Effector memory CD8-positive, alpha-beta T cell (primary cell): ENCODE measurements at places on chromosomes 11 and 22.

DNA sequence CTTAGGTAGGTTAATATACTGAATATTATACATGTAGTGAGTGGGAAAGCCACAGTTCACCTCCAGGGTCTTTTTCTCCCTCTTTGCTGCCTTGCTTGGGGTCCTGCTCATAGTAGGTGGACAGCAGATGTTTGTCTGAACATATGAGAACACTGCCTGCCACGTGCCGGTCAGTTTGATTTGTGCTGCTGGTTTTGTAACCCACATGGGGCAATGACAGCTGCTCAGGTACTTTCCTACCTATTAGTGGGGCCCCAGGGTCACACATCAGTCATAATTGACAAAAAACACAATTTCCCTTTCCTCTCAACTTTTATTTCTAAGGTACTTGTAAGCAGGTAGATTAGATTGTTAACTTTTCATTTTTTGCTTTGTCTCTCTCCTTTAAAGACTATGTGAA is 43.8 kb downstream of the BMAL1 start:
- no peak for DNase-seq

- no peak for DNase-seq
These were observed 35.5 kb downstream of the ACO2 start for GRCh38 chr22:41504397-41504796.

DNA sequence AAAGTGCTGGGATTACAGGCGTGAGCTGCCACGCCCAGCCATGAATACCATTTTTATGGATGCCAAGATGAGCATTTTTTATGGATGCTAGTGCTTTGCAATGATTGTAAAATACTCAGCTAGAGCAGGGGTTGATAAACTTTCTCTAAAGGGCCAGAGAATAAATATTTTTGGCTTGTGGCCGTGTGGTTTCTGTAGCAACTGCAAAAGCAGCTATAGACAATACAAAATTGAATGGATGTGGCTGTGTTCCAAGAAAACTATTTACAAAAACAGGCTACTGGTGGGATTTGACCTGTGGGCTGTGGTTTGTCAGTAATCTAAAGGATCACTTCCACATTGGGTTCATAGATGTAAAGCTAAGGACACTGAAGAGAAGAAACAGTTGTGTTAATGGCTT is 56.0 kb downstream of the COMMD9 start:
- no peak for DNase-seq

GRCh38 chr22:21834869-21835268 is 32.6 kb downstream of the MAPK1 start:
- DNase-seq, result no peak

DNA sequence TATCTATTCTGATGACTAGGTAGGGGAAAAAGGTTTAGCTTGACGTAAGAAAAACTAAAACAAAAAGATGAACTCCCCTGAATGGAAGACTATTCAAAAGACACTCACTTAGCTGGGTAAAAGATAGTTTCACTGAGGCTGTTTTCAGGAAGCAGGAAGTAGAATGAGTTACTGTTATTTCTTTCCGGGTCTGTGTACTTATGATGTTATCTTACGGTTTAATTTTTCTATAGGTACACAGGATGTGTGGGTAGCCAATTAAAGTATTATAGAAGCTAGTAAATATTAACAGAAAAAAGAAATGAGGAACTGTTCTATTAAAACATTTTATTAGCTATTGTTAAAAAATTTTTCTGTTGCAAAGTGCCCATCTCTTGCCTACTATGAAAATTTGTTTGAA is 45.8 kb upstream of the MMP7 start:
- DNase-seq, result no peak

DNA sequence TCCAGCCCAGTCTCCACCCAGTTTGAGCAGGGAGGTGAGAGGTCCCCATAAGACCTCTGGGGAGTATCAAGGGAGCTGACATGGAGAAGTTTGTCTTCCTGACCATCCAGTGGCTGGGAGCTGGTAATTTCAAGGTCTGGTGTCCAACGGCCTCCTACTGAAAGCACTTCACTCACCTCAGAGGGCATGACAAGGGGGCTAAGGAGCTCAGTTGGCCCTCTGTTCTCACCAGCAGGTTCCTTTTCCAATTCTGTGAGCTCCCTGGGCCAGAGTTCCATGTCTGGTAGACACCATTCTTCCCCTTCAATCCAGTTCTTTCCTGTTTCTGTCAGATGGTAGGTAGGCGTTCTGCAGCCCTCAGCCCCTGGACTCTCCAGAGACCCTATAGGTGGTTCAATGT is 3.1 kb downstream of the SELENOH start:
- no peak for DNase-seq

DNA sequence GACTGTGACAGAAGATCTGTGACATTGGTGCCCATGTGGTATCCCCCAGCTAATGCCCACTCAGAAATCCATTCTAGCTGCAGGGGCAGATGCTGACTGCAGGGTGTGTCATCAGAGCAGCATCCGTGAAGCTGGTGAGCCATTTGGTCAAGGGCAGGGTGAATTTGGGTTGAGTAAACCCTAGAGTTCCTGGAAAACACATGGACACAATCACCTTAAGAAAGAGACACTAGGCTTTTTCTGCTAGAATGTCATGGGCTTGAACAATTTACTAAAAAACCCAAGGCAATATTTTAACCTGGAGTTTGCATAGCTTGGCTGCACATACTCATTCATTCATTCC is 100.0 kb downstream of the ADAMTS15 start:
- DNase-seq, result no peak

- DNase-seq, result no peak
These were observed 15.2 kb downstream of the PHLDB1 start for GRCh38 chr11:118622376-118623268.

GRCh38 chr22:36901411-36902142 is 11.9 kb upstream of the CSF2RB start:
- no peak for DNase-seq

DNA sequence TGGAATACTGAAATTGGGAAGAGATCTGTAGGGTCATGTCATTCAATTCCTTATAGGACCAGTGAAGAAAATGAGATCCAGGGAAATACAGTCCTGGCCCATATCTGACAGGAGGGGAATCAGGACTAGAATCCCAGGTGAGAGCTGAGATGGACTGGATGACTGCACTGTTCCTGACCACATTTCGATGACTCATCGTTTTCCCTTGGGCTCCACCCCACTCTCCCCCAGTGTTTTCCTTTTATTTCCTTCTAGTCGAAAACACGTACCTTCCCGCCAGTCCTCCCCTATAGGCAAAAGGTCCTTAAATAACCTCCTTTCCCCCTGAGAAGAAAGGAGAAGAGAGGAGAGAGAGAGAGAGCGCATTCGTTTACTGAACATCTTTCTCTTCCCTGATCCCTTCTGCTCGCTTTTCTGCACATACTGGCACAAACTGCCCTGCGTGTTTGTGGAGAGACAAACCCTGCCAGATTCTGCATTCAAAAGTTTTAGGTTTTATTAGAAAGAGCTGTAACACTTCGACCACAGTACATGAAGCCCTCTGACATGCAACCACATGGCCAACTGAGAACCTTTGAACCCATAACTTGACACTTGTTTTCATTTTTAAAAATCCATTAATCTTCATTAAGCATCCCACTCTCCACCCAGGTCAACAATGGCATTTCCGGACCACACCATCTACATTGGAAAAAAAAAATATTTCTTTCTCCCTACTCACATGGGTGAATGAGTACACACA is 565.7 kb downstream of the METTL15 start:
- DNase-seq, result no peak

GRCh38 chr11:134905928-134906327 is 493.9 kb upstream of the B3GAT1 start:
- DNase-seq, result no peak

DNA sequence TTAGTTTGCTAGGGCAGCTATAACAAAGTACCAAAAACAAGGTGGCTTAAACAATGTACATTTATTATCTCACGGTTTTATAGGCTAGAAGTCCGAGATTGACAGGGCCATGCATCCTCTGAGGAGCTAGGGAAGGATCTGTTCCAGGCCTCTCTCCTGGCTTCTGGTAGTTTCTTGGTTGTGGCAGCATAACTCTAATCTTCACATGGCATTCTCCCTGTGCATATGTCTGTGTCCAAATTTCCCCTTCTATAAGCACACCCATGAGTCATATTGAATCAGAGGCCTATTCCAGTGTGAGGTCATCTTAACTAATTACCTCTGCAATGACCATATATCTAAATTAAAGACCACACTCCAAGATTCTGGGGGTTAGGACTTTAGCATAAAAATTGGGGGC is 31.3 kb upstream of the MMP13 start:
- no peak for DNase-seq

DNA sequence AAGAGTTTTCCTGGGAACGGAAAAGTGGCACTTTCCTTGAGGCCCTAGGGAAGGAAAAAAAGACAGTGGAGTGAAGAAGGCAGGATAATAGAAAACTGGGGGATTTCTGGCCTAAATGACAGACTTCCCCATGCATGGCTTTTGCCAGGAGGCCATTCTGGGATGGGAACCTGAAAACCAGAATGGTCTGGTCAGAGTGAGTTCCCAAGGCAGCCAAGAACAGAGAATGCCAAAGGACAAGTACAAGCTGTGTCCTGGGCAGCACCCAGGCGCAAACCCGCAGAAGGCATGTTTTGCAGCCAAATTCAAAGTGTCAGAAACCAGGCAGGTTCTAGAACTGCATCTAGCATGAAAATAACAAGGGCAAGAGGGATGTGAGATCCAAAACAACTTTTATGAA is 162.4 kb downstream of the SPON1 start:
- no peak for DNase-seq

DNA sequence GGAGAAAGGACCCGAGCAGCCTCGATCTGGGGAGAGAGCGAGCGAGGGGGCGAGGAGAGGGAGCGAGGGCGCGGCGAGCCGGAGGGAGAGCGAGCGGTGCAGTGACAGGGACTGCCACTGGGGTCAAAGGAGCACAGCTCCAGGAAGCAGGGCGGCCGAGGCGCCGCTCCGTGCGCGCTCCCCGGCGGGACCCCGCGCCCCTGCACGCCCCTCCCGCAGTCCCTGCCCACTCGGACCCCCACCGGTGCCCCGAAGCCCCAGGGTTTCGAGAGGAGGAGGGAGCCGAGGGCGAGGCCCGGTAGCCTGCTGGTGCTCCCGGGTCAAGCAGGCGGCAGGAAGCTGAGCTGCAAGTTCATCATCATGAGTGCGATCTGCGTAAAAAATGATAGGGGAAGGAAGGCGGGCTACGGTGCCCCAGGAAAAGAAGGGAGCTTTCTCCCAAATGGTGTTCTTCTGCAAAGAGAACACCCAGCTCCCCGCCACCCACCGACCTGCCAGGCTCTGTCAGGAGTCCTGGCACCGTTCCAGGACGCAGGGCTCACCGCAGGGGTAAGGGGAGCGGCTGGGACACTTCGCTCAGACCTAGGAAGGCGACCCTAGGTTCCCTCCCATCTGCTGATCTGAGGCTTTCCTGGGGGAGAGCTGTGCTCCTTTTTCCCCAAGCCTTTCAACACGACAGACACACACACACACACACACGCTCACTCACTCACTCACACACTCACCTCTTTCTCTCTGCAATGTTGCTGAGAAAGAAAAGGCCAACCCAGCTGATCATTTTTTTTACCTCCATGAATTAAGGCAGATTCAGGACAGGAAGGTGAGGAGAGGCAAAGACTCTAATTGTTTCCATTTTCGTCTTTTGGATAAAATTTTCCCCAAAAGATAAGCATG is at the start of gene MPPED2:
MPPED2 (minus strand) TSS at position 103 of the 894 bp plus-strand sequence. CDS start 5,980 bp downstream, outside the sequence.
- no peak for DNase-seq

- DNase-seq, result no peak
These were observed 51.7 kb upstream of the PRODH start for GRCh38 chr22:18987765-18988164.

DNA sequence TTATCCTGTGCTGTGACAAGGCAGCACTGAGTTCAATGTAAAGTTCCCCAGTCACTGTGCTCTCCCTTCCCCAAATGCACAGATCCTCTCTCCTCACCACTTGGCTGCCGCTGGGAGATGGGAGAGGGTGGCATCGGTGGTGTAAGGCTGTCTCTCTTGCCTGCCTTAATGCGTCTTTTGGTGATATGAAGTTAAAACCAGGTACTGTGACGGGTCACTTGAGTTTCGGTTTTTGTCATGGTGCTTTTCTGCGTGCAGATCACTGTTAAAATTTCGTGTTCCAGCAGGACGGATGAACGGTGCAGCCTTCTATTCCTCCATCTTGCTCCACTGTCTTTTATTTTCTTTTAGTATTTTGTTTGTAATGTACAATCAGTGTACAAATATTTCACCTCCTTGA is 18.6 kb downstream of the GLB1L2 start:
- DNase-seq, result no peak

GRCh38 chr11:104124979-104125378 is 39.0 kb downstream of the PDGFD start:
- DNase-seq, result no peak

DNA sequence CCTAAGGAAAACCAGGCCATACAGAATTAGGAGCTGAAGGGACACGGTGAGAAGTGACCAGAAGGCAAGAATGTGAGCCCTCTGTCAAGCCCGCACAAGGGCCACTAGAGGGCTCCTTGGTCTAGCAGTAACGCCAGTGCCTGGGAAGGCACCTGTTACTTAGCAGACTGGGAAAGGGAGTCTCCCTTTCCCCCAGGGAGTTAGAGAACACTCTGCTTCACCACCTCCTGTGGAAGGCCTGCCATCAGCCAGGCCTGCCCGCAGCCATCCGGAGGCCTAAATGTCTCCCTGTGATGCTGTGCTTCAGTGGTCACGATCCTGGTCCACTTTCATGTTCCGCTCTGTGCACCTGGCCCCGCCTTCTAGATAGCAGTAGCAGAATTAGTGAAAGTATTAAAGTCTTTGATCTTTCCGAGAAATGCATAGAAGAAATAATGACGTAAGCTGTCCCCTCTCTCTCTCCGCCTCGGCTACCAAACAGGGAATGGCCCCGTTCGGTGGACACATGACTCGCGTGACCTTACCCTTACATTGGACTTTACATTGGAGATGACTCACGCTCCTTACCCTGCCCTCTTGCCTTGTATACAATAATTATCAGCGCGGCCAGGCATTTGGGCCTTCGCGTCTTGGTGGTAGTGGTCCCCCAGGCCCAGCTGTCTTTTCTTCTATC is 10.7 kb upstream of the GSTP1 start:
- no peak for DNase-seq

DNA sequence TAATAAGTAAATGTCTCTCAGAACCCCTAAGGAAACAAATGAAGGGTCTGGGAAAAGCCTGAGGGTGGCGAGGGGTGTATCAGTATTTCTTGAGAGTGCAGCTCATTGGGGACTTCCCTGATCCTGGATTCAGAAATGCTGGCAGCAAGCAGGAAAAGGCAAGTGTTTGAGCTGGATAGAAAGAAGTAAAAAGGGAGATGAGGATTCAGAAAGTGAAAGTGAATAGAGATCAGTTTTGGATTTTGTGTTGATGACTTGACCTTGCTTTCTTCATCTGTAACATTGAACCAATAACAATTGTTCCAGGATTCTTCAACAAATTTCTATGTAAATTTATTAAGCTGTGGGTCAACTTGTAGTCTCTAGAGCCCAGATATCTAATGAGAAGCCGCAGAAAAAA is 66.9 kb upstream of the CTSC start:
- no peak for DNase-seq

DNA sequence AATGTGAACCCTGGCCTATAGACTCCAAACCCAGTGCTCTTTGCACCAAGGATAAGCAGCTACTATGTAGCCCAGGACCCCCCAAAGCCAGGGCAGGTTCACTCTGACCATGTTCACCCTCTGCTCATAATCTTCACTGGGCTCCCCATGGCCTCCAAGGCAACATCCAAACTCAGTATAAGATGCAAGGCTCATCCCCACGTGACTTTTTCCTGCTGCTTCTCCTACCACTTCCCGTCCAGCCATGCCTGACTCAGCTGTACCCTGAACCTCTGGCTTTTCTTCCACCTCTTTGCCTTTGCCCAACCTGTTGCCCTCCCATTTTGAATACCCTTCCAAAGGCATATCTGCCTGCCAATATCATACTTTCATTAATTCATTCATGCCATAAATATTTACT is 27.8 kb downstream of the PDE2A start:
- DNase-seq, result no peak

- no peak for DNase-seq
These were observed 16.2 kb downstream of the MRGPRX4 start for GRCh38 chr11:18188796-18189195.
